Urinary bladder (tissue), 4 donors: ENCODE measurements at places on chromosomes 12 and 14.

DNA sequence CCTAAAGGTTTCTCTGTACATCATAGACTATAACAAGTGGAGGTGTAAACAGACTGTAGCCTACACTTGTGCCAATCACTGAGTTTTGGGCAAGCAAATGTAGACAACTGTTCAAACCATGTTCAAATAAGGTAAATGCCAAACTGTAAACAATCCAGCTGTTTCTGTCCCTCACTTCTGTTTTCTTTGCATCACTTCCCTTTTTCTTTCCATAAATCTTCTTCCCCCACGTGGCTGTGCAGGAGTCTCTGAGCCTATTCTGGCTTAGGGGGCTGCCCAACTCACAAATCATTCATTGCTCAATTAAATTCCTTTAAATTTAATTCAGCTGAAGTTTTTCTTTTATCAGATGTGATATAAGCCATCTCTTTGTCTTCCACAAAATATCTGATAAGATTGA lies 65.1 kb upstream of the CPM start:
- DNase-seq, result no peak

DNA sequence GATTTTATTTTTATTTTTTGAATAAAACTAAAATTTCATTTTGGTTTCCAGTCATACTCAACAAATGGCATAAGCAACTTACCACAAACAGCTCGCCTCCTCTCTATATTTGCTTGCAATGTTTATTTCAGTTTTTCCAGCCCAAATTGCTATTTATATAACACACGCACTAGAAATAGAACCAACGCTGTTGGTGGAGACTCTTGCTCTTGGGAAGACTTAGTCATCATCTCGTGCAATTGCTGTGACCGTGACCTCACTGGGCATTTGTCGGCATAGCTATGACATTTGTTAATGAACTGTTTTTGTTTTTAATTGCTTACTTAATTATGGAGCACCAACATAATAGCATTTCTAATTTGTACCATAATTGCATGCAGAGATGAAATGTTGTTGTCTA lies 153.1 kb upstream of the OTX2 start:
- DNase-seq, result no peak

- DNase-seq, result no peak
These were observed 17.0 kb downstream of the NID2 start for GRCh38 chr14:52051871-52052270.

GRCh38 chr12:108468196-108468968 lies 46.7 kb upstream of the FICD start:
- DNase-seq, result peak; percentile 35

DNA sequence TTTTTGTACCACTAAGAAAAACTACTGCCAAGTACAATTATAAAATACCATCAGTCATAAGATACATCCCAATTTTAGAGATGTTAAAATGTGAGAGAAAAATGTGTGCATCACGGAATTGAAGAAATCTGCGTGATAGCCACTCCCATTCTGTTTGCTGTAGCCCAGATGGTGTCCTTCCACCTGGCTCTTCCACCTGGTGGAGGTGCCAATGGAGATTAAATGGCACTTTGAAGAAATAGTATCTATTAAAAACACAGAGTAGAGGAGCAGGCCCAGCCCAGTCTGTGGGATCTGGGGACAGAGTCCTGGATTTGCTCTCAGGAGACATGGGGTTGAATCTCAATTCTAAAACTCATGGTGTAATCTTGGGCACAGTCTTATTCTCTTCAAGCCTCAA lies 35.5 kb downstream of the TSPAN11 start:
- DNase-seq, result no peak

GRCh38 chr14:99575043-99576023 lies 28.7 kb downstream of the CCDC85C start:
- DNase-seq, result no peak

- no peak for DNase-seq
These were observed 15.2 kb downstream of the ACIN1 start for GRCh38 chr14:23079716-23080115.

- DNase-seq, result no peak
These were observed 413 bp downstream of the DAD1 start for GRCh38 chr14:22588526-22589095.

DNA sequence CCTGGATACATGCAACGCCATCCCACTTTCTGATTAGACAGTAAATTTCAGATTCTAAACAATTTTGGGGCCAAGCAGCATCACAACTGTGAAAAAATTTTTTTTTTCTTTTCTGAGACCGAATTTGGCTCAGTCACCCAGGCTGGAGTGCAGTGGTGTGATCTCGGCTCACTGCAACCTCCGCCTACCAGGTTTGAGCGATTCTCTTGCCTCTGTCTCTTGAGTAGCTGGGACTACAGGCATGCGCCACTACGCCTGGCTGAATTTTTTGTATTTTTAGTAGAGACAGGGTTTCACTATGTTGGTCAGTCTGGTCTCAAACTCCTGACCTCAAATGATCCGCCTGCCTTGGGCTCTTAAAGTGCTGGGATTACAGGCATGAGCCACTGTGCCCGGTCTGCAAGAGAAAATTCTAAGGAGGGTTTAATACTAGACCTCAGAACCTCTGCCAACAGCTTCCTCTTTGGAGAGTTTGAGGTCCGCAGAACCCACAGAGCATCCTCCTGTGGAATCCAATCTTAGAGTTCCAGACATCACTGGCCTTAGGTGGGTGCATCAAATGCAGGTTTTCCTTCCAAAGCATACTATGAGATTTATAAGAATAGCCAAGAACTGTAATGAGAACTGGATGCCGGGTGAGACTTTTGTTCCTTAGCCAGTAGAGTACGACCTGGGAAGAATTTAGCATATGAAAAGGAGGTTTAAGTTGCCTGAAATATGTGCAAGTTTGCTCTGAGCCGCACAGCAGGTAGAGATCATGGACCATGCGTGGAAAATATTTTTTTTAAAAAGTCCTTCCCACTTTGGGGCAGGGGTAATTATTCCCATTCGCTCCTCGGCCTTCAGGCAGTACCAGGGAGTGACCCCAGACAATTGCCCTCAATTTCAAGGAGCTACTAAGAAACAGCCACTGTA lies 7.8 kb upstream of the PHC1 start:
- no peak for DNase-seq

GRCh38 chr12:5456906-5457305 lies 25.0 kb downstream of the NTF3 start:
- no peak for DNase-seq

DNA sequence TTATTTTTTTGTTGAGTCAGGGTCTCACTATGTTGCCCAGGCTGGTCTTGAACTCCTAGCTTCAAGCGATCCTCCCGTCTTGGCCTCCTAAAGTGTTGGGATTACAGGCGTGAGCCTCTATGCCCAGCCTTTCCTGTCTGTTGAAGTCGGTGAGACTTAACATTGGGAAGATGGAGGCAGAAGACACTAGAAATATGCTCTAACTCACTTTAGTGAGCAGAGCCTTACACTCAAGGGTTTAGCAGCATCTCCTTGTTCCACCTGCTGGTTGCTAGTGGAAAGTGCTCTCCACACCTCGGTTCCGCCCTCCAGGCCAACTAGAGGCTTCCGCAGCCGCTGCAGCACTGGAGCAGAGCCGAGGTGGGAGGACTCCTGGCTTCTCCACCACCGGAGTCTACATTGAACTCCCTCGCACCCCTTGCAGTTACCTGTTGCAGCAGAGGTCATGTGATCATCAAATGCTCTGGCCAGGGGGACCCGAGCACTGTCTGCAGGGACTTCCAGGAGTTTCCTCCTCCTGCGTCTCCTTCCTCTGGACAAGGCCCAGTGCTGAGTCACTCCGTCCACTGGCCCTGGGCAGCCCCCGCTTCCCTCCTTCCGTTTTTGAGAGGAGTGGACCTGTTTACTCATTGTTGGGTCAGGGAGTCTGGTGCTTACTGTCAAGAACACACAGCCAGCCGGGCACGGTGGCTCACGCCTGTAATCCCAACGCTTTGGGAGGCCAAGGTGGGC lies 9.4 kb upstream of the HVCN1 start:
- peak; percentile 40 for DNase-seq

DNA sequence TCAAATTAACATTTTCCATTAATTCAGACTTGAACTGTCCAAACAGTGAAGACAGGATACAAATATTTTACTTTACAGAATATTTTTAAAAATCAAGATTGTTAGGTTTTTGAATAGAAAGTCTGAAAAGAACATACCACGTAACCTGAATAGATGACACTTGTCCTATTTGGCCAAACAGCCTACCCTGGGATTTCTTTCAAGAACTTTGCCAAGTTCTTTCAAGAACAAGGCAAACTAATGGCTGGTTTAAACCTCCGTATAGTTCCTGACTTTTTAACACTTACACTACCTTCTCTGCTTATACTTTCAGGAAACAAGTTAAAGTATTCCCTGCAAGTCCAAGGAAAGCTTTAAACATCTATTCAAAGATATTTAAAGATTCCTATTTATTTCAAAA lies 35.0 kb downstream of the MAP4K5 start:
- DNase-seq, result no peak

DNA sequence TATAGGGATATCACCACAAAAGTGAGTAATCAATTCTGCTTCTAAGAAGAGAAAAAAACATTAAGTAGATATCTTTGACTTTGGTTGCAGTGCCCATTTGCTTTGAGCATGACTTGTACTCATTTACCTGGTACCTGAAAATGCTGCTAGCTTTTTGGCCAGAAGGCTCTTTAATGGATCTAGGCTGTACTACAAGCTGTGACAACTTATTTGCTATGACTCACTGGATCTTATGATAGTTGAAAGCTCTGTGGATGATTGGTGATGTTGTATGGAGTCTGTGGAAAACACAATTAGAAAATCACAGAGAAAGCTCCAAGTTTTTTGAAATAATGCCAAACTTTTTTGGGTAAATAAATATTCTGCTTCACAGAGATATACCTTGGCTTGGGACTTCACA lies 960.9 kb upstream of the FBXO33 start:
- no peak for DNase-seq

DNA sequence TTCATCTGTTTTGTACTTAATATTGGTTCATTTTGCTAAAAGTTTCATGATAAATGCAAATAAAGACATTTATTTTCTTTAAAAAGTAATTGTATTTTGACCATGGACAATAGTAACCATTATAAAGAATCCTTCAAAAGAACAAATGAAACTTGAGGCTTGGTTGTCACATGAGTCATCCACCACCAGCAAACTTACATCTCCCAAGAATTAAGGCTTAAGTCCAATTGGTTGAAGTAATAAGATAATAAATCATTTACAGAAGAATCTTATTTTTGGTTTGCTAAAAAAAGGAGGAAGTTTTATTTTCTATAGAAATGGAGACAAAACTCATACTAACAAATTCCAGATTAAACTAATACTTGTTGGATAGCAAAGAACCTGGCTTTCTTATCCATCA lies 84.8 kb upstream of the KITLG start:
- DNase-seq, result no peak

- no peak for DNase-seq
These were observed at the start of gene LPAR5 for GRCh38 chr12:6635856-6636531. Gene LPAR5, minus strand, starts transcription at chr12:6635959. Its CDS starts 14,711 bp downstream, at chr12:6621248.

DNA sequence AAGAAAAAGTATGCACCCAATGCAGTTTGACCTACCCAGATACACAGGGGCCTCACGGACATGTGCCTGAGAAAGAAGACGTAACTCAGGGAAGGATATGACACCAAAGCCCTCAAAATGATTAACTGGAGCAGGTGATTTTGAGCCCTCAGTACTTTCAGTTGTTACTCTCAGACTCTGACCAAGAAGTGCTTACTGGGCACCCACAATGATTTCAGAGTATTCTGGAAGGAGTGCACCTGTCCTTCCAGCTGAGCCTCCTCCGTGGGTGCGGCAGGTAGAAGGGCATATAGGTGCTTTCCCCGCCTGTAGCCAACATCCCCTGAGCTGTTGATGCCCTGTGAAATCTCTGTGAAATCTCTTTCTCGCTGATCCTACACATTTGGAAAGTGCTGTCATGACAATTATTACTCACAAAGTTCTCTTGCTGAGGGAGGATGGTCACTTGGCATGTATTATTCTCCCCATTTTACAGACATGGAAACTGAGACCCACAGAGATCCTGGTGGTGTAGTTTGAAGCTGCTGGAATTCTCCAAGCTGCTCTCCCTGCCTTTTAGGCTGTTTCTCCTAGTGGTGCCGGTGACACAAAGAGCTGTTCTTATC lies 154.3 kb upstream of the CCND2 start:
- DNase-seq, result no peak

GRCh38 chr12:16562435-16562834 lies 43.5 kb downstream of the LMO3 start:
- DNase-seq, result no peak
